ENCODE measurements at places on chromosomes 3 and 15. TPM values are rescaled to one million over a fixed set of nuclear protein-coding genes. Genes with fewer than 3 reads are reported as not detected.

FBXW12 gene
- not detected for total RNA-seq

CXCR6 gene
- total RNA-seq = 18.0 TPM

RAB6B gene
- not detected for total RNA-seq

PAQR5 gene
- not detected for total RNA-seq

STX19 gene
- total RNA-seq = not detected

AGTR1 gene
- total RNA-seq = not detected

ALDH1A2 gene
- total RNA-seq = not detected

SLC28A1 gene
- not detected for total RNA-seq

ANO10 gene
- total RNA-seq = 14.3 TPM

KCNMB2 gene
- total RNA-seq = not detected

SLC12A1 gene
- total RNA-seq = not detected

LYSMD2 gene
- 18.2 TPM for total RNA-seq

HYAL2 gene
- total RNA-seq = 4.3 TPM

KIF7 gene
- total RNA-seq = 0.67 TPM

RARRES1 gene
- total RNA-seq = not detected

PLA2G4B gene
- 10.5 TPM for total RNA-seq

HSPBAP1 gene
- total RNA-seq = 8.3 TPM

GOLGA8S gene
- total RNA-seq = 0.31 TPM

GOLGA6D gene
- total RNA-seq = not detected

MYH15 gene
- total RNA-seq = 0.15 TPM

EIF2B5 gene
- total RNA-seq = 53.0 TPM

PRRT3 gene
- total RNA-seq = 4.8 TPM

SH2D7 gene
- total RNA-seq = not detected

ASB14 gene
- total RNA-seq = not detected

ACKR2 gene
- 0.40 TPM for total RNA-seq

CACNA2D2 gene
- total RNA-seq = 0.62 TPM

SIN3A gene
- 115 TPM for total RNA-seq

CHAC1 gene
- 6.7 TPM for total RNA-seq

TPRG1 gene
- 1.7 TPM for total RNA-seq

GRIP2 gene
- 0.45 TPM for total RNA-seq

VEPH1 gene
- not detected for total RNA-seq

IL5RA gene
- not detected for total RNA-seq

MLF1 gene
- 0.79 TPM for total RNA-seq

TIMP4 gene
- total RNA-seq = not detected

RBPMS2 gene
- total RNA-seq = 0.10 TPM

PLA2G4D gene
- not detected for total RNA-seq

LNP1 gene
- 0.72 TPM for total RNA-seq

HIGD2B gene
- not detected for total RNA-seq

NMNAT3 gene
- 0.94 TPM for total RNA-seq

Measured in activated CD4-positive, alpha-beta T cell treated with anti-CD3 and anti-CD28 coated beads, Interleukin-2, amount 10 ng/mL, durations not matched to agents 7 days and 5 days (primary cell).